ENCODE measurements at places on chromosomes 6 and 20.

DNA sequence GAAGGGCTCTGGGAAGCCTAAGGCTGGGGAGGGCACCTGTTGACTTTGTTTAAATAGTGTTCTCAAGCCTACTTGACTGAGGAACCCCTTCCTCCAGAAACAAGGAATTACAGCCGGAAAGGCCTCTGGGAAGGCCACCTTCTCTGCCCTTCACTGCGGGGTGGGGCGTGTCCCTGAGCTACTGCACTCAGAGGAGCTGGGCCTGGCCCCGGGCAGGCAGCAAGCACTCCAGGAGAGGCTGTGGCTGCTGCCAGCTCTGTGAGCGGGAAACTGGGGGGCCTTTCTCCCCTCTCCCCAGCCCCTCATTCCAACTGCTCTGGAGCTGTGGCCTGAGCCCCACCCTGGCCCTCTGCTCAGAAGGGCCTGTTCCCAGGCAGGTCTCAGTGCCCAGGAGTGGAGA, 4.0 kb upstream of the OSBPL2 start:
- DNase-seq: no peak

DNA sequence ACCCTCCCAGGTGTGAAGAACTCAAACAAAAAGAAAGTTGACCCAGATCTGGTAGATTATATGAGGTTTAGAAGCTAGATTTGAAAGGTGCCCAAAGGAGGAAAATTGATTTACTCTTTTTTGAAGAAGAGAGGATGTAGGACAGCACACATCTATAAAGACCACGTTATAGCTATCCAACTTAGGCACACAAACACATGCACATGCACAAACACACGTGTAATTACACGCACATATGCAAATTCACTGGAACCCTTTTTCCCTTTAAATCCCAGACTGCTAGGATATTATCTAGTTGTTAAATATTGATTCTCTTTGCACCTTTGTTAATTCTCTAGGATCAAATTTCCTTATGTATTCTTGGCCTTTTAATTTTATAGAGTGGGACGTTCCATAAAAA, 272.8 kb upstream of the TBX18 start:
- no peak for DNase-seq

DNA sequence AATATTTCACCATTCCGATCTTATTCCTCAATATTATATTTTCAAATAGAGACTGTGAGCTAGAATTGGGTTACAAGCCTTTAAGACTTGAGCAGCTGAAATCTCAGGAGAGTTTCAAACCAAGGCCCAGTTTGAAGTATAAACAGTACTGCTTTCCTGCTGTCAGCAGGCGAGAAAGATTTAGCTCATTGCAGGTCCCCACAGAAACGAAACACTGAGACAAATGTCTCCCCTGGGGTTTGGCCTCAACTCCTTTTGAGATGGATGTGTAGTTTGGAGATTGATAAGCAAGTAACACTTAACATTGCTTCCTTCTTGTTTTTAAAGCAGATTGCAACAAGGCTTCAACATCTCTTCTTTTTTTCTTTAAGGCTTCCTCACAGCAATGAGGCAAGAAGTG, 22.4 kb upstream of the GLP1R start:
- DNase-seq: no peak

DNA sequence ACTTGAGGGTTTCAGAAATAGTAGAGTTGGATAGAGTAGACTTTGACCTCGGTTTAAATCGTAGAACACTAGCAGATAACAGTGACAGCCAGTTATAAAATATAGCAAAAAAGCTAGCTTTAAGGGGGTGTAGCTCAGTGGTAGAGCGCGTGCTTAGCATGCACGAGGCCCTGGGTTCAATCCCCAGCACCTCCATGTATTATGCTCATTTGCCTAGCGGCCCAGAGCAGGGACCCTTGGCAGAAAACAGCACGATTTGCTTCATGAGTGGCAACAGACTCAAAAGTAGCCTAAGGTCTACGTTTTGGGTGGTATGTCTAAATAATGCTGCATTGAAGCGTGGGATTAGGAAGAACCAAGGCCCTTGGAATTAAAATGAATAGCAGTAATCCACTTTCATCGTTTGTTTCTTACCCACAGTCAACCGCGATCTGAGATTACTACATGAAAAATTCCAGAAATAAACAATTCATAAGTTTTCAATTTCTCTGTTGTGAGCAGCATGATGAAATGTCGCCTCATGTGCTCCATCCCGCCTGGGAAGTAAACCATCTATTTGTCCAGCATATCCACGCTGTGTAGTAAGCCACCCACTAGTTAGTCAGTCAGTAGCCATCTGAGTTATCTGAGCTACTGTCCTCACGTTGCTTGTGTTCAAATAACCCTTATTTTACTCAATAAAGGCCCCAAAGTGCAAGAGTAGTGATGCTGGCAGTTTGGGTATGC, 184.9 kb downstream of the GPX5 start:
- DNase-seq: no peak

- peak; percentile 70 for DNase-seq
Measured at GRCh38 chr6:3176562-3177355, 19.4 kb upstream of the TUBB2A start.

- no peak for DNase-seq
Measured at GRCh38 chr20:50248104-50248641, 57.5 kb downstream of the CEBPB start.

DNA sequence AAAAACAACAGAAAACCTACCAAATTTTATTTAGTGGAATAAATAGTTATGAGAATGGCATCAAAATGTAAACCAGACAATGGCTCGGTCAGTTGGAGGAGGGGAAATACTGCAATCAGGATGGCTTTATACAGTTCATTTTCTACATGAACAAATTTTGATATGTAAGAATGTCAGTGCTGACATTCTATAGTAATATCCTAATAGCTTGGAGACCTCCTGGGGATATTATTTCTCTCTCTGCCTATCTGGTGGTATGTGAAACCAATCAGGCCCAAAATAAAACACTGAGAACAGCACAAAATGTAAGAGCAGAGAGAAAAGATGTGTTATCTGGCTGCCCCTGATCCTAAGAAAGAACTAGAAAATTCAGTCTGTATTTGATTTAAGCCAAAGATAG, 327.7 kb downstream of the UBE3D start:
- DNase-seq: no peak

DNA sequence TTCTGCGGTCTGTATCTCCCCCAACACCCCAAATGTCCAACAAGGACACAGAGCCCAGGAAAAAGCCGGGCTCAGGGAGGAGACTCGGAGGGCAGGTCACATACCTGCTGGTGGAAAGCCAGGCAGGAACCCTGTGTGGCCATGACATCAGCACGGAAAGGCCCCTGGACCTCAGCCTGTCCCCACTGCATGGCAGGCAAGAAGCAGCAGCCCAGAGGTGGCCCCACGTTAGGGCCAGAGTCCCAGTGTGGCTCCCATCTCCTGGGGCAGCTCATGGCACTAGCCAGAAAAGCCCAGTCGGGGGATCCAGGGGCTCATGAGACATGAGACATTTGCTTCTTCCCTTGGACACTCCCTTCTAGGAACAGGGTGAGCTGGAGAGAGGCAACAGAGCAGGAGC, 258.7 kb downstream of the DLL1 start:
- DNase-seq: no peak

Data from MV-4-11 (cell line).